Fibroblast of skin of left biceps (primary cell): ENCODE measurements at places on chromosomes 5 and 9.
A peak's percentile ranks its signal among the peaks of the same experiment; 100 is the strongest.

GRCh38 chr9:133789778-133790177 lies 51.6 kb upstream of the SARDH start:
- no peak for DNase-seq

GRCh38 chr5:94908889-94909480 lies 290.5 kb downstream of the SLF1 start:
- DNase-seq = no peak

- no peak for DNase-seq
These were observed 194.2 kb upstream of the HAPLN1 start for GRCh38 chr5:83914662-83915418.

- DNase-seq = no peak
These were observed 102.6 kb downstream of the CAAP1 start for GRCh38 chr9:26789959-26790358.

- DNase-seq = no peak
These were observed 194.9 kb upstream of the WWC1 start for GRCh38 chr5:168096525-168096924.

DNA sequence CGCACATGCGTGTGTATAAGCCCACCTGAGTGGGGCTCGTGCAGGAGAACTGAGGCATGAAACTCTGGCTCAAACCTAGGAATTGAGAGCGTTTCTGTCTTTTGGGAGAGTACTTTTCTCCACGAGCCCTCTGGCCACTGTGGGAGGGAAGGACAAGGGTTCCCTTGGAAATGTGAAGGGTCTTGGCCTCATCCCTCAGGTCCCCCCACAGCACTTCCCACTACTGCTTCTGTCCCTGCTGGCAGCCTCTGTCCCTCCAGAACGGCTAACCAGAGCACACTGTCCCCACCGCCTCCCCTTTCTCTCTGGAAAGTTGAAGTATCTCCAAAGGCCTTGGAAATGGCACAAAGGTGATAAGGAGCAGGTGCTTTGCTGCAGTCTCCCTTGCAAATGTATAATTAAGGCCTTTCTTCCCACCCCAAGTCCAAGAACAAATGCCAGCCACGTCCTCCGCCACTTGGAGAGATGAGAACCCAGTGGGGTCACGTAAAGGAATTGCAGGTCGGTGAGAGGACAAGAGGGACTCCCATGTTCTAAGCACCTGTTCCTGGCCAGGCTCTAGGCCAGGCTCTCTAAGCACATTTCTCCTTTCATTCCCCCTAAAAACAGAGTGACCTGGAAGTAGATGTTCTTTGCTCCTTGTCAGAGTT lies 107.9 kb upstream of the LMX1B start:
- no peak for DNase-seq

DNA sequence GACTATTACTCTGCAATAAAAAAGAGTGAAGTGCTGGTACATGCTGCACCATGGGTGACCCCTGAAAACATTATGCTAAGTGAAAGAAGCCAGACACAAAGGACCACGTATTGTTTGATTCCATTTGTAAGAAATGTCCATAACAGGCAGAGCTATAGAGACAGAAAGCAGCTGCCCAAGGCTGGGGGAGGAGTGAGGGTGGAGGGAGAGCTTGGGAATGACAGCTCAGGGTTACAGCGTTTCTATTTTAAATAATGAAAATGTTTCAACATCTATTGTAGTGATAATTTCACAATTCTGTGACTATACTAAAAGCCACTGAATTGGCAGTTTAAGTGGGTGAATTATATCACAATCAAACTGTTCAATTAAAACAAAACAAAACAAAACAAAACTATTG lies 81.7 kb downstream of the MYO10 start:
- no peak for DNase-seq

GRCh38 chr5:73380710-73381589 lies 67.6 kb downstream of the FOXD1 start:
- DNase-seq = no peak

GRCh38 chr9:16986556-16986955 lies 116.1 kb upstream of the BNC2 start:
- no peak for DNase-seq

GRCh38 chr5:153099328-153099727 lies 391.1 kb upstream of the GRIA1 start:
- DNase-seq = no peak

- no peak for DNase-seq
These were observed at the start of gene IL12B for GRCh38 chr5:159330131-159330800. IL12B (minus strand) TSS chr5:159330487; CDS start chr5:159326782, 3,705 bp downstream.

DNA sequence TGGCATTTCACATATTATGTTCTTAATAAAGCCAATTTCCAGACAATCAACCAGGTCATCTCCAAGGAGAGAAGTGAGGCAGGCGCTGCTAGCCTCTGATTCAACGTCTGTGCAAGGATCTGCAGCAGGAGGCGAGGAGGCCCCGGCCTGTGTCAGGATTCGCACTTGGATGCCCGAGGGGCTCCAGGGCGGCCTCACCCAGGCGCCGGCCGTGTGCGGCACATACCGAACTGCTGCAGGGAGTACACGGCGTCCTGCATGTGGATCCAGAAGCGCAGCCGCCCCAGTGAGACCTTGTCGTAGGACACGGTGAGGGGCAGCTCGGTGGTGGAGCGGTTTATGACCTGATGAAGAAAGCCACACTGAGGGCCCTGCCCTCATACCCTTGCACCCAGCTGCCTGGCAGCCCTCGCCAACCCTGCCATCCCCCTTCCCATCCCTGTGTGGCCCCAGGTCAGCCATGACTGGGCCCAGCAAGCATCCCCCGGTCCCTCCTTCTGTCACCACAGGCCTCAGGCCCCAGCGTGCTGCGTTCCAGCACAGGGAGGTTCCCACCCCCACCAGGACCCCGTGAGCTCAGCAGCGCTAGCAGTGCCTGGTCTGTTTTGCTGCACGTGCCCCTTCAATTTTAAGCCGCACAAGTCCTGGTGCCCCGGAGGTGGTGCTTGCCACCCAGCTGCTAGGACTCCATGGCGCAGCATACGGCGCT lies 9.9 kb downstream of the CLPTM1L start:
- no peak for DNase-seq

DNA sequence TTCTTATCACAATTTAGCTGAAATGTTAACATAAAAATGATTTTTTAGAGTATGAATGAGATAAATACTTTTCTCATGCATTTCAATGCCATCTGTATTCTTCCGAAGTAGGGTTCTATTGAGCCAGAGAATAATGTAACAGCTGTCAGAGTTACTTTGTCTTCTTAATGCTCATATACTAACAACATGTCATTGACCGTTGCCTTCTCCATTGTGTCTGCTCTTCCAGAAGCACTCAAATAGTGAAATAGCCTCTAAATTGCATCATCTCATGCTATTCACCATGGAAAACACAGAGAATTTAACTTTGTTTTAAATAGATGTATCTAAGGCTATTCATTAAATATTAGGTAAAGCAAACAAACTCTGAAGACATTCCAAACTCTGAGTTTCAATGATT lies 1875.9 kb upstream of the CDH9 start:
- DNase-seq = no peak

DNA sequence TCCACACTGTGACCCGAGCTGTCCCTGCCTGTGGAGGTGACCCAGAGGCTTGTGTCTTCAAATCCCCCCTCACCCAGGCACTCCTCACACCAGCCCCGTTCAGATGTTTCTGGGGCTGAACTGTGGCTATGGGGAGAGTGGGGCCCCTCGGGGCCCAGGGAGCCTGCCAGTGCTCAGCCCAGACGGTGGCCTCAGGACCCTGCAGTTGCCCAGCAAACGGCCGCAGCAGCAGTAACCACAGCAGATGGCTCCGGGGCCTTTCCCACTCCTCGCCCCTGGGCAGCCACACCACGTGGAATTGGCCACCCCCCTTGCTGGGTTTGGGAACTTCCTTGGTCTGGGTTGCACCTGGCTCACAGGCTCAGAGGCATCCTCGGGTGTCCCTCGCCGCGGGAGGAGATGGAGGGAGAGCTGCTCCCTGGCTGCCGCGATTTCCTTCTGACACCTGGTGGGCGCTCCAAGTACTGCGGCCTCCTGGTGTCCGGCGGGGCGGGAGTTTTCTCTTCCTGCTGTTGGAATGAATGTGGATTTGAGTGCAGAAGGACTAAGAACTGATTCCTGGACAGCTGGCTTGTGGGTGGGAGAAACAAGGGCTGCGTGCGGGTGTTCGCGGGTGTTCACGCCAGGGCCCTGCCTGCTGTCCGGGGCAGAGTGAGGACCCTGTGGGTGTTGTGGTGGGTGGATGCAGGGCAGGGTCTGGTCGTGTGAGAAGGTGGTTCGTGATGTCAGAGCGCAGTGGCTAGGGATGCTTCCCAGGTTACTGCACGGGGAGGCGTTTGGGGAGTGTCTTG lies 97.5 kb downstream of the COL5A1 start:
- no peak for DNase-seq

GRCh38 chr5:144191998-144192397 lies 21.3 kb downstream of the KCTD16 start:
- peak; percentile 36 for DNase-seq

- no peak for DNase-seq
These were observed 125.9 kb downstream of the TRPM3 start for GRCh38 chr9:70995511-70995910.

- DNase-seq = no peak
These were observed 84.8 kb downstream of the CD180 start for GRCh38 chr5:67111779-67112178.

GRCh38 chr5:1318659-1319251 lies 23.9 kb upstream of the TERT start:
- DNase-seq = no peak

- no peak for DNase-seq
These were observed 58.5 kb downstream of the ZNF462 start for GRCh38 chr9:106921341-106921899.

- no peak for DNase-seq
These were observed 670 bp upstream of the KIF2A start for GRCh38 chr5:62305358-62305714.

- DNase-seq = no peak
These were observed 900.0 kb upstream of the CDH10 start for GRCh38 chr5:25544652-25545249.

DNA sequence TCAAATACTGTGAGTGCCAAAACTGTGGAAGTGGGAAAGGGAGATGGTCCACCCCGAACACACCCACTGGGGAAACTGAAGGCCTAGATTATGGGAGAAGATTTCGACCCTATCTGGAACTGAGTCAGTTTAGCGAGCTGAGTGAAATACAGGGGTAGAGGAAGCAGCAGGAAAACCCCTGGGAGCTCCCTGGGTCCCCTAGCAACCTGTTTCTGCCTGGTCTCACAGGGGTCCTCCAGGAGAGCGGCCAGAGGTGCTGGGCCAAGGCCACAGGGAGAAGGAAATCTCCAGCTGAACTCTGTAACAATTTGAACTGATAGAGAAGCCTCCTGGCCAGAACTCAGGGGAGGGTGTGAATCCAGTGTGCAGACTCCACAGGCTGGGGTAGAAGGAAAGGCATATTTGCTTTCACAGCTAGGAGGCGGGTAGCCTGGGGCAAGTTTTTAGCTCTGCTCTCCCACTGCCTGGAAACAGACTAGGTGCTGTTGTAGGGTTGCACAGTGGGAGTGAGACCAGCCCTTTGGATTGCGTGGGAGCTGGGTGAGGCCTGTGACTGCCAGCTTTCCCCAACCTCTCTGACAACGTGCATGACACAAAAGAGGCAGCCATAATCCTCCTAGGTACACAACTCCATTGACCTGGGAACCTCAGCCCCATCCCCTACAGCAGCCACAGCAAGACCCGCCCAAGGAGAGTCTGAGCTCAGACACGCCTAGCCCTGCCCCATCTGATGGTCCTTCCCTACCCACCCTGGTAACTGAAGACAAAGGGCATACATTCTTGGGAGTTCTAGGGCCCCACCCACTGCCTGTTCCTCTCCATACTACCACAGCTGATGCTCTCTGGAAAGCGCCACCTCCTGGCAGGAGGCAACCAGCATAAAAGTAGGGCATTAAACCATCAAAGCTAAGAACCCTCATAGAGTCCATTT lies 78.8 kb upstream of the GPBP1 start:
- no peak for DNase-seq

- no peak for DNase-seq
These were observed 66.3 kb upstream of the TNFAIP8 start for GRCh38 chr5:119289438-119290044.

- DNase-seq = no peak
These were observed 136.7 kb upstream of the ZNF462 start for GRCh38 chr9:106726070-106726815.

- no peak for DNase-seq
These were observed 48.0 kb upstream of the SPINK14 start for GRCh38 chr5:148120317-148120716.

GRCh38 chr9:136740971-136741882 lies 1.5 kb downstream of the LCN10 start:
- no peak for DNase-seq

DNA sequence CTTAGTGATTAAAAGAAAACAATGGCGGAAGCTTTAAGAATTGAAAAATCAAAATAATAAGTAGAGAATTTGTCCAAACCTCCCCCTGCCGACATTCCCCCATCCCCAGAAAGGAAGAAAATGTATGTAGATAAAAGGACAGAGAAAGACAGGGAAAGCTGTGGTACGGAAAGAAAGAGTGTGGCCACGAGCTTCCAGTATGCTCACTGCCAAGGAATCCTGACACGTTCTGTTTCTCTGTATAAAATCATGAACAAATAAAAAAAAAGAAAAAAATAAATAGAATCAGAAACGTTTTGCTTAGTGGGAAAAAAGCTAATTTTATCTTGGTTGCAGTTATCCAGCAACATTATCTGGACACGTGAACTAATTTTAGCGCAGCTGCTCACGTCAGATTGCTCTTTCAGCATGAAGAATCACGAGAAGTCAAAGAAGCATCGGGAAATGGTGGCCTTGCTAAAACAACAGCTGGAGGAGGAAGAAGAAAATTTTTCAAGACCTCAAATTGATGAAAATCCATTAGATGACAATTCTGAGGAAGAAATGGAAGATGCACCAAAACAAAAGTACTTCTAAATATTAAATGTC lies 15.2 kb downstream of the DNAJC21 start:
- DNase-seq = no peak

DNA sequence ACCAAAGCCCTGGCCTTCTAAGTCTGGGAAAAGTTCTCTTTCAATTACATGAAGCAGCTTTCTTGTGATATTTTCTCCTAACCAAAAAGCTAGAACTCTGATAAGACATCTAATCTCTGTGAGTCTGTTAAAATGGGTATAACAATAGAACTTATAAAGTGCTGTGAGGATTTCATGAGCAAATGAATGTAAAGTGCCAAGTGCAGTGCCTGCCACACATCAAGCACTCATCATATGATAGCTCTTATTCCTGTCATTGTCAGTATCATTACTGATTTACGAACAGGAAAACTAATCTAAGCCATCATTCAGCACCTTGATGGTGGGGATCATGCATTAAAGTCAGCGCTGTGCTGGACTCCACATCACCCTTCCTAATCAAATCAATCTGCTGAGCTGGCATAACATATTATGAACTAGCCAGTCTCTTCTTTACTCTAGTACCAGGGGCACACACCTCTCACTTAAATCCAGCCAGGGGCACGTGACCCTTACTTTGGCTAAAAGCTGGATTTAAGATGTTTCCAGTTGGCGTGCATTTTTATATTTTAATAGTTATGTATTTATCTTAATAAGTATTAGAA lies 37.3 kb downstream of the YIPF5 start:
- DNase-seq = no peak

DNA sequence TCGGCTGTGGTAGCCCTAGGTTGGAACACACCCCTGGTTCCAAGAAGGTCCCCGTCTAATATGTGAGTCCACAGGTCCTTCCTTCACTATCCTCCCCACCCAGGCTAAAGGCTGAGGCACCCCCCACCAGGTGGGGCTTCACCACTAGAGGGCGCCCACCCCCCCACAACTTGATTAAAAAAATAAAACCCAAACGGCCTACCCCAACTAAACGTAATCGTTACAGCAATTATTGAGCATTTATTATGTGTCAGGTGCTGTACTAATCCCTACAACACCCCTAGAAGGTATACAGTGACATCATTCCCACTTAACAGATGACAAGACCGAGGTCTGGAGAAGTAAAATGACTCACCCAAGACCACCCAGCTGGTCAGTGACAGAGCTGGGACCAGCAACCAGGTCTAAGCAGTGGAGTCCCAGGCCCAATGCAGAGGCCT lies 65.0 kb downstream of the FGF18 start:
- DNase-seq = no peak
